ENCODE measurements at places on chromosomes 6 and 20.

DNA sequence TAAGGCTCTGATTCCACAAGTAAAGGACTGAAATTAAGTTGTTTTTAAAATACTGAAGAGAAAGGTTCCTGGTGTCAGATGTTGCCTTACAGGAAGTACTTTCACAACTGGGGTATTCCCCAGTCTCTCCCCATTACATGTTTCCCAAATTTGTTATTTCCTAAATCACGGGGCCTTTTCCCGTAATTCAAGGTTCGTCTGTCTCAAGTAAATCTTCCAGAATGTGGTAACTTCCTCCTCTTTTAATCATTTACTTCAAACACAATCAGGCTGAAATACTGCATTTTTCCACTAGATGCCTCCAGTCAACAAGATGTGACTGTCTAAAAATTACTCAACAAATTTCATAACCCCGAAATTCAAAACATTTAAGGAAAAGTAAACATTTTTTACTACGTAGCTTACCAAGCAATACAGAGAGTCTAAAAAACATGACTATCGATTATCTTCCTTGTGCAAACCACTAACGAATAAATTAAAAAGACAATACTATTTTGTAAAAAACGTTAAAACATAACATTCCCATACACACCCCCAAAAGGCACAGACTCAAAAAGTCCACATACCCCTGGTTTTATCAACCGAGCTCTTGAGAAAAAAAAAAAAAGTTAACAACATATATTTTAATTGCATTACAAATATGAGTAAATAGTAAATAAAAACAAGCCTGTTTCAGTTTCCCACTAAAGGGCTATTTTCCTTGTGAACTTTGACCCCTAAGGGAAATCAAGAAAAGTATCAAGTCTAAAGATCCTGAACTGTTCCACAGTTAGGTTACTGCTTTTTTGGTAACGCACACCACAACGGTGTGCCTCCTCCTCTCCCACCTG, 1.7 kb downstream of the SOD2 start:
- peak; percentile 38 for DNase-seq

DNA sequence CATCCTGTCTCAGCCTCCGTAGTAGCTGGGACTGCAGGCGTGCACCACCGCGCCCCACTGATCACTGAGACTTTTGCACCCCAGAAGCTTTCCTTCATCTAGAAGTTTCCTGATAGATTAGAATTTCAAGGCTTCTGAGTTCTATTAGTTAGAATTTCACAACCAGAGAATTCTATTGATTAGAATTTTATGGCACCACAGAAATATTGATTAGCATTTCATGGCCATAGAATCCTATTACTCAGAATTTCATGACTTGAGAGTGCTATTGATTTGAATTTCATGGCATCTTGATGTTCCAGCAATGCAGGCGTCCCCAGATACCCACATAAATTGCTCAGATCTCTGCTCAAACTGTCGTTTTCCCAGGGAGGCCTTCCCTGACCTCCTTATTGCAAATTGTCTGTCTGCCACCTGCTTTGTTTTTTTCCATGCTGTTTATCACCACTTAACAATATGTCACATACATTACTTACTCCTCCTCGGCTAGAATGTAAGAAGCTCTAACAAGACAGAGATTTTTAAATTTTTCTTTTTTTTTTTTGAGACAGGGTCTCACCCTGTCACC, 16.9 kb upstream of the CBFA2T2 start:
- DNase-seq, result no peak

DNA sequence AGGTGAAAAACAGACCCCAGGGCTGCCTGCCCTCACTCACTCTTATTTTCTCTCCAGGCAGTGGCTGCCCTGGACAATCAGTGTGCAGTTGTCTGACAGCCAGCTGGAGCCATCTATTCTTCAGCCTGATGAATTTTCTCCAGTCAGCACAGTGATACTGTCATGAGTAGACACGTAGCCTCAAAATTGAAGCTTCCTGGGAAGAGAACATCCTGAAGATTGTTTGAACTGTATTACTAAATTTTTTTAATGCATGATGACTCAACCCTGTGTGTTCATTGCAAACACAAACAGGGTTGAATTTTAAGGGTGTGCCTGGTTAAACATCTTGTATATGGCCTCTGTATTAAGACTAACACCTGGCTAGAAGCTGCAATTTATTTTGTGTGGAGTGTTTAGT, 49.8 kb upstream of the STXBP5 start:
- DNase-seq, result no peak

DNA sequence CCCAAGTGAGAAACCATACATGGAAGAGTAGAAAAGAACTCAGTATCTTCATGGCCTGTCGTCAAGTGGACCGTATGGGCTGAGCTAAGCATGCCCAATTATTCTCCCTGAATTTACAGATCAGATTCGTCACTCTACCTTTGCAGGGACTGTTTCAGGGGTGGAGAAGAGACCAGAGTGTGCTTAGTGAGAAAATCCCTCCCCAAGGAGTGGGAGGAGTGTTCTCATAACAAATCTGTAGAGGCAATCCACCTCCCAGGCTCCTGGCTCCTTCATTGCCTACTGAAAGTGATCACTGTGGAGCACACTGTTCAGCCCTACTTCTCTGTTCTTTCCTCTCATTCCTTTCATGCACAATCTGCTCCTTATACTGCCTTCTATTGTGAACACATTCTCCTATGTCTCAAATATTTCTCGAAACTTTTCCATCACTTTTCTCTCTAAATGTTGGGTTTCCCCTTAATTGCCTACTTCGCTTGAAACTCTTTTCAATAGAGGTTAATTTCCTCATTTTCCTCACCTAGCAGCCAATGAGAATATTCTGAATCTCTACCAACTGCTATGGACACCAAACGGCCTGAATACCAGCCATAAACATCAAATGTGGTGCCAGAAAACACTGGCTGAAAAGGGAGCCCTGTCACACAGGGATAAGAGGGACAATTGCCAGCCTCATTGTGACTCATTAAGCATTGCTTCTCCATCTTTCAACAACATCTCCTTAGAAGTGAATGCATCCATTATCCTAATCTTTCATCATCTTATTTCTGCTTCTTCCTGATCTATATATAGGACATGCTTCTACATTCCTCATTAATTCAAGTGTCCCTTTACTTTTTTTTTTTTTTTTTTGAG, 398.3 kb downstream of the UTRN start:
- DNase-seq, result no peak

- no peak for DNase-seq
Observed at GRCh38 chr20:16106191-16106849, 466.9 kb downstream of the KIF16B start.

GRCh38 chr6:652865-653264, 4.0 kb downstream of the HUS1B start:
- DNase-seq, result no peak

DNA sequence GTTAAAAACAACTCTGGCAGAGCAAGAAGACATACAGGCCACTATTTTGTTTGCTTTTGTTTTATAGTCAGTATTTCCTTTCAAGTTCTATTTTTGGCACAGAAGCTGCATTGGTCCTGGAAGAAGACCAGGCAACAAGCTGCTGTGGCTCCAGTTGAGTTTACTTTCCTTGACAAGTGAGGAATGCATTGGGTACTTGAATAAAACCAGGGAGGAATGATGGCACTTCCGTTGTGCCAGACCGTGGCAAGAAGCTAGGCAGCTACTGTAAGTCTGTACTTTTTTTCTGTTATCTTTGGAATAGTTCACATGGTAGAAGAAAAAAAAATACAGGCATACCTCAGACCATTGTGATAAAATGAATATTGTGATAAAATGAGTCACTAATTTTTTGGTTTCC, 66.3 kb downstream of the NCOA3 start:
- DNase-seq, result peak; percentile 65

DNA sequence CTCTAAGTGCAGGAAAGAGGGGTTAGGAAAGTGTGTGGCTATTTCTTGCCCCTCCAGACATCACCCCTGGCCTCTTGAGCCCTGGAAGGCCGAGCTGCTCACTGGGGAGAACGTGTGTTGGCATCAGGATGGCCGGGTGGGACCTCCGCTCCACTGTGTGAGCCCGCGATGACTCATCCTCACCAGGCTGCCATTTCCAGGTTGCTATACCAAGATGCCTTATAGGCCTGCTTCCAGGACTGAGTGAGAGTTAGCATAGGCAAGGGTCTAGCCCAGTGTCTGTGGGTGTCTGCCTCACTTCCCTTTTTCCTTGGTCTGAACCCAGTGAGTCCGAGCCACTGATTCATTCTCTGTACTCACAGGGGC, 105.0 kb downstream of the MRPL14 start:
- DNase-seq, result no peak

DNA sequence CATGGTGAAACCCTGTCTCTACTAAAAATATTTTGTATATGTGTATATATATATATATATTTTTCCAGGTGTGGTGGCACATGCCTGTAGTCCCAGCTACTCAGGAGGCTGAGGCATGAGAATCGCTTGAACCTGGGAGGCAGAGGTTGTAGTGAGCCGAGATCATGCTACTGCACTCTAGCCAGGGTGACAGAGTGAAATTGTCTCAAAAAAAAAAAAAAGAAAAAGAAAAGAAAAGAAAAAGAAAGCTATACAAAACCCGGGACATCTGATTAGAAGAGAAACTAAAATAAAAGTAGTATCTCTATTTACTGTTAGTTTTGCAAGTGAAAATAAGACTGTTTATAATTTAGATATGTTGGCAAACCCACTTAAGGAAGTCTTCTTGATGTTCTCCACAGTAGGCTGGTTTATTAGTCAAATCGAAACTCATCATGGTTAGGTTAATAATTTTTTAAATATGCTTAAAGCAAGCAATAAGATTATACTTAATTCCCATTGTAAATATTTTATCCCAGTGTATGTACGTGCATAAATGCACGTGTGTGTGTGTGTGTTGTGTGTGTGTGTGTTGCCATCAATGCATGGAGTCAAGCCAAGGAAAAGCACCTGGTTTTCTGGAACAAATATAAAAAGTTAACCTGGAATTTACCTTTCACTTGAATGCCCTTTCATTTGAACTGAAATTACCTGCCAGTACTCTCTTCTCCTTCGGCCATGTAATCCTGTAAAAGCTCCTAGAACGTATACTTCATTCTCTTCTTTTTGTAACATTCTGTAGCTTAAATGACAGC, 7.1 kb downstream of the VNN2 start:
- peak; percentile 49 for DNase-seq

DNA sequence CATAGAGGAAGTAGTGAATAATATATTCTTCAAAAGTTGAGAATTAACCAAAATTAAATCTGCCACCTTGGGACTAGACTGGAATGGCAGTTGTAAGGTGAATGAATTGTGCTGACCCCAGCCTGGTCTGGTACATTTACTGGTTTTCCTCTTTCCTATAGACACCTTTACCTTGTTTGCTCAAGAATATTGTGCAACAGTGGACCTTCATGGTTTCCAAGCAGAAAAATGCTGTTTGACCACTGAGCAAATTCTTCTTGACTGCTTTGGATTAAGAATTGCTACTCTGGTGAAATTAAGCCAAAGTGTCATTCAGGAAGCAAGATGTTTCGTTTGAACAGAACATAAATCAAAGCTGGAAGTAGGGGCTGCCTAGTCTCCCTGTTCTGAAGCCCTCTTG, 156.6 kb upstream of the TAB2 start:
- DNase-seq, result no peak

- no peak for DNase-seq
Observed at GRCh38 chr6:84568971-84569370, 195.4 kb downstream of the TBX18 start.

DNA sequence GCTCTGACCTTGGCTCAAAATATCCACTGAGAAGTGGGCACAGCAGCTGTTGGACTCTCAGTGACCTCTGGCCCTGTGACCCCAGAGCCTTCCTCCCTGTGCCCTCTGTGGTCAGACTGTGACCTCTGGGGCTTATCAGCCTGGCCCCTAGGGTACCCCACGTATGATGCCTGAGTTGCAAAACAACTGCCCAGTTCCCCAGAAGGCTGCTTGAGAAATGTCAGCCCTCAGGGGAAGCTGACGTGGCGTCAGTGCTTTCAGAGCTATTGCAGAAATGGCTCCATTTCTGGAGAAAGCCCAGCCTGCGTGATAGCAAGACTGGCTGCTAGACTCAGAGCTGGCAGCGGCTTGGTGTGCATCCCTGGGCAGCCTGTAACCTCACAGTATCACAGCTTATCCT, 31.5 kb upstream of the TGM2 start:
- peak; percentile 49 for DNase-seq

DNA sequence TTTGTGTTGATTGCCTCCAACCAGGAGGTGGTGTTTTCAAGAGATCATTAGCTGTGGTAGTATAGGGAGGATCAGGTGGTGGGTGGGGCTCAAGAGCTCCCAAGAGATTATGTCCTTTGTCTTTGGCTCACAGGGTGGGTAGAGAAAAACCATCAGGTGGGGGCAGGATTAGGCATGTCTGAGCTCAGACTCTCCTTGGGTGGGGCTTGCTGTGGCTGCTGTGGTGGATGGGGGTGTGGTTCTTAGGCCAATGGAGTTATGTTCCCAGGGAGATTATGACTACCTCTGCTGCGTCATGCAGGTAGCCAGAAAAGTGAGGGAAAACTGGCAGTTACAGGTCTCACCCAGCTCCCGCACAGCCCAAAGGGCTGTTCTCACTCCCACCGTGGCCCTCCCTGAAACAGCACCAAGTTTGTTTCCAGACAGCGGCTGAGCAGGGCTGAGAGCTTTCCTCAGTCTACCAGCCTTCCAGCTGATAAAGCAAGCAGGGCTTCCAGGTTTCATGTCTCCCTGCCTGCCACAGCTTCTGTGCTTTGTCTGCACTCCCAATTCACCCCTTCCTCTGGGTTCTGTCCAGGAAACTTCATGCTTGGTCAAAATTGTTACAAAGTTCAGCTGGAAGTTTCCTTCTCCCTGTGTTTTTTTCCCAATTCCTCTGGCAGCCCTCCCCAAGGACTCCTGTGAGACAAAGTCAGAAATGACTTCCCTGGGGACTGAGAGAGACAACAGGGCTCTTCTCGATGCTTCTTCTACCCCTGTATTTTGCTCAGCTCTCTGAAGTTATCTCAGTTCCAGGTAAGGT, 481.1 kb upstream of the MAN1A1 start:
- DNase-seq, result no peak

- DNase-seq, result no peak
Observed at GRCh38 chr6:143498428-143498827, 13.1 kb downstream of the FUCA2 start.

DNA sequence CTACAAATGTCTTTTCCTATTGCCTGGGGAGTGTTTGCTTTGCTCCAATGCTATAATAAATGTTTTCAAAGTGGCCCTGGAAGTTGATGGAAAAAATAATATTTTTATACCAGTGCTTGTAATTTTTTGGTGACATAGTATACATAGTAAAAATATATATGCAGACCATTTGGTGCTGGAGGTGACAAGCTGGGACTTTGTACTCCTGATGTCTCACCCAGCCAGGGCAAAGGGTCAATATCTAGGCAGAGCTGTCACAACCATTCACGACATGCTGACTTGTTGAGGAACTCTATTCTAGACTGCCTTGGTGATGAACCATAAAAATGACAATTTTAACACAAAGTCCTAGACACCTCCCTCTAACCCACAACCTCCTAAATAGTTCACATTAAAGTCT, 203.0 kb downstream of the PLCB1 start:
- DNase-seq, result no peak

All from mucosa of gallbladder (tissue), 1 donor.